ENCODE measurements at places on chromosomes 7 and 10.

DNA sequence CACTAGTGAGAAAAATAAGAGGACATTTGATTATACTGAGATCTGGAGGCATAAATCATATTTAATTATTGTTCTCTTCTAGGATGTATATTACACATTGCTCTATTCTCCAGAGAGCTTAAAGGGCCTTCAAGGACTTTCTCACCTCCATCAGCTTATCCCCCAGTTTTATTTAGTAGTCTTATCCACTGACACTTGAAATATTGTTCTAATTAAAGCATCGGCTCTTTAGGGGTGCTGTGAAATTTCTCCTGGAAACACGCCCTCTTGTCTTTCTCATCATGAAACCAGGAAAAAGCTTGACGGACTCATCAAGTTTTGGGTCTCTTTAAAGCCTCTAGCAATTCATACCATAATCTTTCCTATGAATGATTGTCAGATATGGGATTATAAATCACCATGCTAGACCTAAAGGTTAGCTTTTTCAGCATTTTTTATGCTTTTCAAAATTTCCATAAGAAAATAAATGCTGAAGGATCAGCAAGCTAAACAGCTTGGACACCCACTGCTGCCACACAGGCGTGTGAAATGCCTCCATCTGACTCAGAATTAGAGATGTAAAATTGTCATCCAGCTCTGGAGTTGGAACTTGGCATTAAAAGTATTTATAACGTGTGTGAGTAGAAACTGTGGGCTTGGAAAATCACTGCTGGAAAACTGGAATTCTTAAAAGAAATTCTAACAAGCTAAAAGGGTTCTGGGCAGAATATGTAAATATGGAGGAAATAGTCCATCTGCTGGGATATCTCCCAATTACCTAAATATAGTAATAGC is 216.3 kb downstream of the CHRM2 start:
- no peak for DNase-seq

DNA sequence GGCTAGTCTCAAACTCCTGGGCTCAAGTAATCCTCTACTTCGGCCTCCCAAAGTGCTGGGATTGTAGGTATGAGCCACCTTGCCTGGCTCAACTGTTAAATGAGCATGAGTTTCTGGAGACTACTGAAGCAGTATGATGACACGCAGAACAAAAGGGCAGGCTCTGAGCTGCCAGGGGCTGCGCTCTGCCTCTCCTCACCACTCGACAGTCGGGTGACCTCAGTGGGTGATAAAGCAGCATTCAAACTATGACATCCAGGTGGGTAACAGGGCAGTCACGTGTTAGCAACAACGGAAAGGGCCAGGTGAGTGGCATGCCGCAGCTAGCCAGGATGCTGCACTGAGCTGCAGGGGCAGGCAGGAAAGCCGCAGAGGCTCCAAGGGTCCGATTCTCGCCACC is 71.5 kb downstream of the CYTH3 start:
- no peak for DNase-seq

DNA sequence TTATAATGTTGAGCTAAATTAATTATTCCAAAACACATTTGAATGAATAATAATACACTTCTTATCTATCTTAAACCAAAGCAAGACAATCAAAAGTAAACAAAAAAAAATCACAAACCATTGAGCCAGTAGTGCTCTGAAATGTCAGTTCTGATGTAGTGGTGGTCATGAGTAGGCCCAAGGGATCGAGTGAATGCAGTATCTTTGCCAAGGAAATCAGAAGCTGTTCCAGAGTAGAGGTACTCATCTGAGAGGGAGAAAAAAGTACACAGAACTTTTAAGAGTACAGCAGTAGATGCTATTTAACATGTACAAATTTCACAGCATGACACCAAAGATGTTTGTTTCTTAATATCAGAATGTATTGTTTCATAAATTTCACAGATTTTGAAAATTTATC is 121.5 kb downstream of the SEMA3D start:
- no peak for DNase-seq

DNA sequence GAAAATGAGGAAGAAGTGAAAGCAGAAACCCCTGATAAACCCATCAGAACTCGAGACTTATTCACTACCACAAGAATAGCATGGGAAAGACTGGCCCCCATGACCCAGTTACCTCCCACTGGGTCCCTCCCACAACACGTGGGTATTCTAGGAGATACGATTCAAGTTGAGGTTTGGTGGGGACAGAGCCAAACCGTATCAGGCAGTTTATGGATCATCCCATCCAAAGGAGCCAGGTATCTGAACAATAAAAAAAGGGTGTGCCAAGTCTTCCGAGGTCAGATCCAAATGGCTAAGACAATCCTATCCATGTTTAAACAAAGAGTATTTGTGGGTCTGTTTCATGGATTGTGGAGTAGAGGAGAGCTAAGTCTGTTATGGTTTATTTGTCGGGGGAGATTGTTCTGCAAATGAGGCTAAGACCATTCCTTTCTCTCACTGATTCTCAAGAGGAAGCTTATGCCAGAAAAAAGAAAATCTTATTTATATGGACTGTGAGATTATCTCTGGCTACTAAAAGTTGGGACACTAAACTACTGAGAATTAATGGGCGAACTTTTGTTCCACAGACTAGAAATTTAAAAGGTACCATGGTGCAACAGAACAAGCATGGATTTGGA is 203.7 kb downstream of the IPMK start:
- DNase-seq = no peak

DNA sequence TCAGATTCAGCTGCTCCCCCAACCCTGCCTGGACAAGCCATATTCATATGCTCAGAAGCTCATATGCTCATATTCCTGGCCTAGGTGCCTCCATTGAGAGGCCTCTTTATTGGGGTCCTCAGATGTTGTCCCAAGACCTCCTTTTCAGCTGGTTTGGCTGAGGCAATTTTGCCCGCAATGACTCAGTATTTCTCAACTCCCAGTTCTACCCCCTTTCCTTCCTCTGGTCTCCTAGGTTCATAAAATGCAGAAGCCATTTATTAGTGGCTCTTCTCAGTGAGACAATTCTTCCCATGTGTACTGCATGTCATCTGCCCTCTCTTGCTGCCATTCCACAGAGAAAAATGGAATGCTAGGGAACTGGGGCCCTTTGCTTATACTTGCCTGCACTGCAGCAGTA is 110.7 kb downstream of the INHBA start:
- DNase-seq = no peak

DNA sequence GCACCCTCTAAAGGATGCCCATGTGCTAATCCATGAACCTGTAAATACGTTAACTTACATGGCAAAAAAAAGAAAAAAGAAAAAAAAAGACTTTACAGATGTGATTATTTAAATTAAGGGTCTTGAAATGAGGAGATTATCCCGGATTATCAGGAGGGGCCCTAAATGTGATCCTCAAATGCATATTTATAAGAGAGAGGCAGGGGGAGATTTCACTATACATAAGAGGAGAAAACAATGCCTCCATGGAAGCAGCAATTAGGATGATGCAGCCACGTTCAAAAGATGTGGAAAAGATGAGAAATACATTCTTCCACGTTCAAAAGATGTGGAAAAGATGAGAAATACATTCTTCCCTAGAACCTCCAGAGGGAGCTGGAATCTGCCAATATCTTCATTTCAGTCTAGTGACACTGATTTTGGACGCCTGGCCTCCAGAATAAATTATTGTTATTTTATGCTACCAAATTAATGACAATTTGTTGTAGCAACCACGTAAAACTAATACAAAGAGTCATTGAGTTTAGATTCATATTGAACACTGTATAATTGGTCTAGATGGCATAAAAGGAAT is 328.4 kb upstream of the GNAI1 start:
- DNase-seq = no peak

DNA sequence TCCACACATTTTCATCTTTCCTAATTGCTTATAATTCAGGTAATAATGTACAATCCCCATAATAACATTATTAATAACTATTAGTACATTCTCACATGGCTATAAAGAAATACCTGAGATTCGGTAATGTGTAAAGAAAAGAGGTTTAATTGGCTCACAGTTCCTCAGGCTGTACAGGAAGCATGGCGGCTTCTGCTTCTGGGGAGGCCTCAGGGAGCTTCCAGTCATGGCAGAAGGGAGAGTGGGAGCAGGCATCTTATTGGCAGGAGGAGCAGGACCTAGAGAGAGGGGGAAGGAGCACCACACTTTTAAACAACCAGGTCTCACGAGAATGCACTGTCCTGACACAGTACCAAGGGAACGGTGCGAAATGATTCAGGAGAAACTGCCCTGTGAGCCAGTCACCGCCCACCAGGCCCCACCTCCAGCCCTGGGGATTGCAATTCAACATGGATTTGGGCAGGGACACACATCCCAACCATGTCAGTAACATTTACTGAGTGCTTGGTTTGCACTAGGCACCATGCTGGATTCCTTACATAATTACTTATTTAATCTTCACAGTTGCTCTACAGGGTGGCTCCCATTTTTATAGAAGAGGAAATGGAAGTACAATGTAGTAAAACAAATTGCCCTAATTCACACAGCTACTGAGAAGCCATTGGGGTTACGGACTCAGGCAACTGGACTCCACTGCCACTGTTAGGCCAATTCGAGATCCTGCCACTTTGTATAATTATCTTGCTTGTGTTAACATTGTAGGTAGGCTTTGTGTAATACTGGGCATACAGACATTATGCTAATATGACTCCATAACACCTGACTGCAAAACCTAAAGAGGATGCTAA is 8.7 kb upstream of the ESYT2 start:
- no peak for DNase-seq

DNA sequence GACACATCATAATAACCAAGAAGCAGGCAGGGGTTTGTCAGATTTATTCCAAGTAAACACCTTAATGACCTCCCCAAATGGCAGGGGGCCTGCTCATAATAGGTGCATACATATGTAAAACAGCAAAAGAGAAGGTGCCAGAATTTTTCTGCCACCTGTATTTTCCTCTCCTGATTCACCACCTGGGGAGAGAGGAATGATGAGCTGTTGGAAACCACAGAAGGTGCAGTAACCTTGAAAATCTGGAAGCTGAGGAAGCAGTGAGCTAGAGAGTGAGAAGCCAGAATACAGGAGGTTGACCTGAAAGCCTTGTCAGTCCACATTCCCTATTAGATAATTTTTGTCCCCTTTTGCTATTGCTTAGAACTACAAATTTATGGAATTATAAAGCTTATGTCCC is 46.2 kb upstream of the PDE1C start:
- no peak for DNase-seq

DNA sequence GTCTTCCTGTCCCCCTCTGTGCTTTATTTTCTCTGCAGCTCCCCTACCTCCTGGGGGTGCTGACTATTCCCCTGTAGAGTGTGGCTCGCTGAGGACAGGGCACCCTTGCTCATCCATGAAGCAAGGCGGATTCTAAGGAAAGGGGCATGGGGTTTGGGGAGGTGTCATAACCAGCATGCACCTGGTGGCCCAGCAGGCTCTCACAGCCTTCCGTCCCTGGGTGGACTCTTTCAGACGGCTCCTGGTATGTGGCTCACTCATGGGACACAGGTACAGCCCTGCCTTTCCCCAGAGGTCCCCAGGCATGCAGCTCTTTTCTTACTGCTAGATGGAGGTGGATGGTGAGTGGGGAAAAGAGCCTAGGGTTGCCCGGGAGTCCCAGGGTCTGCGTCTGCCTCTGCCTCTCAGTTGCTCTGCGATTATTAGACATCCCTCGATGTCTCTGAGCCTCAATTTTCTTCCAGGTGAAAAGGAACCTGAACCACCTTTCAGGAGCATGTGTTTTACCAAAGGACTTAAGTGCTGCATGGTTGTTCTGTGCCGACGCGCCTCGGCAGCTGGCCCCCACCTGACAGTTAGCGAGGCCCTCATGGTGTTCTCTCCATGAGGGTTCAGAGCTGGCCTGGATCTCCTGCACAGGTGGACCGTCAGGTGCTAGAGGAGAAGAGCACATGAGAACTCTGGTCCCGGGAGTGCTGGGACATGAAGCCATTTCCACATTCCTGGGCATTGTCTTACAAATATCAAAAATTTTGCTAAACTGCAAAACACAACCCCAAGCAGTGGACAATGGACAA is 172.5 kb upstream of the SHH start:
- no peak for DNase-seq

GRCh38 chr10:17475661-17476060 is 21.3 kb upstream of the ST8SIA6 start:
- DNase-seq = no peak

Measured in CD4-positive, alpha-beta T cell treated with Interleukin-15 for 4 hours (primary cell).